Urinary bladder (tissue), 4 donors: ENCODE measurements at places on chromosomes 3 and 15.
A peak's percentile ranks its signal among the peaks of the same experiment; 100 is the strongest.

- no peak for DNase-seq
Observed at GRCh38 chr3:29906906-29907305, 626.0 kb downstream of the RBMS3 start.

GRCh38 chr3:141275032-141275422 lies 43.4 kb downstream of the PXYLP1 start:
- no peak for DNase-seq

DNA sequence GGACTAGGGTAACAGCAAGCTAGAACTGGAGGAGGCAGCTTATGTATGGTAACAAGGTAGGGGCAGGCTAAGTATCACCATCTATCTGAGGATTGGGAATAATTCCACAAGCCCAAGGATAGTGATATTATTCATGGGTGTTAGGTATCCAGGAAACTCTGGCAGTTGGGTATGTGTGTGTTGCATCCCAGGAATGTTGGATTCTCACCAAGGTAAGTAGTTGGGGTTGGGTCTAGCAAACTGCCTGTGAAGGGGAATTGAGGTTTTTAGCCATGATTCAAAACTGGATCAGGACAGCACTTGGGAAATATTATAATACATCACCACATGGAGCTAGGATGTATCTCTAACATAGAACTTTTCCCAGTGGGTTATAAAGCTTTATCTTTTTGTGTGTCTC lies 626.4 kb upstream of the GOLIM4 start:
- no peak for DNase-seq

DNA sequence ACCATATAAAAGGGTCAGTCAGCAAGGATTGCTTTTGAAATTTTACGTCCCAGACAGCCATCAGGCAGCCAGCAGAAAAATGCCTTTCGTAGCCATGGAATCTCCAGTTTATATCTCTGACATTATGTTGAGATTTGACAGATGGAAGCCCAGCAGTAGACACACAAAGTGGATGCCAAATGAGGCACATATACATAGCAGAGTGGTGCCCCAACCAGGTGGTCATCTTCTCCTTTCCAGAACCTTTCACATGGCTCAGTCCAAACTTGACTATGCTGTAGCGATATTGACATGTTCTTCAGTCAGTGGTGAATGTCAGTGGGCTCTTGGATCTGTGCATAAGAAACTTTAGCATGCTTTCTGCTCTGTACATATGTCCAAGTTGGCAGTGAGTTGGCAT lies 123.3 kb upstream of the GBE1 start:
- DNase-seq, result no peak

GRCh38 chr3:132554437-132554836 lies 42.6 kb upstream of the ACKR4 start:
- DNase-seq, result no peak

DNA sequence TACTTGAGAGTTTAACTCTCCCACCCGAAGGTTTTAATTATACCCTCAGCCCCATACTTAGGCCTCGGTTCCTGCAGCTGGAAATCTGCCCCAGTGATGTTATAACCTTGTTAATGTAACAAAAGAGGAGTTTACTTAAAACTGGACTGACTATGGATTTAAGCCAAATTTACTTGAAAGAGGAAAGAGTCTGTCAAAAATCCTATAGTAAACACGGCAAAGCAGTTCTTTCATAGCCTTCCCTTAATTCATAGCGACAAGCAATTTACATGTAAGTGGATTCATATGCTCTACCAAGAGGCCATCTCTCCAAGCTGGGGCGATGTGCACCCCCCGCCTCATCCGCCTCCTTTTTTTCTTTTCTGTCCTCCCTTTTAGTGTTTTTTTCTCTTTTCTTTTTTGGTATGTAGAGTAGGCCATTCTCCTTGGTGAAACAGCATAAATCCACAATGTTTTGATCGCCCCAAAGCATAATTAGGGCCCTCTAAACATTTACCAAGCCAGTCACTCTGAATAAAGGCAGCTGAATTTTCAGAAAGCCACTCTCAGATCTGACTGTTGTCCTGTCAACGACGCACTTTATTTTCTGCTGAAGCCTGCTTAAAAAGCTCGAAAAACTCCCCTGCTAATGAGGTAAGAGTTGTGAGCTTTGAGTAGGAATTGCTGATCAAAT lies 373.1 kb upstream of the WNT5A start:
- DNase-seq, result peak; percentile 43

DNA sequence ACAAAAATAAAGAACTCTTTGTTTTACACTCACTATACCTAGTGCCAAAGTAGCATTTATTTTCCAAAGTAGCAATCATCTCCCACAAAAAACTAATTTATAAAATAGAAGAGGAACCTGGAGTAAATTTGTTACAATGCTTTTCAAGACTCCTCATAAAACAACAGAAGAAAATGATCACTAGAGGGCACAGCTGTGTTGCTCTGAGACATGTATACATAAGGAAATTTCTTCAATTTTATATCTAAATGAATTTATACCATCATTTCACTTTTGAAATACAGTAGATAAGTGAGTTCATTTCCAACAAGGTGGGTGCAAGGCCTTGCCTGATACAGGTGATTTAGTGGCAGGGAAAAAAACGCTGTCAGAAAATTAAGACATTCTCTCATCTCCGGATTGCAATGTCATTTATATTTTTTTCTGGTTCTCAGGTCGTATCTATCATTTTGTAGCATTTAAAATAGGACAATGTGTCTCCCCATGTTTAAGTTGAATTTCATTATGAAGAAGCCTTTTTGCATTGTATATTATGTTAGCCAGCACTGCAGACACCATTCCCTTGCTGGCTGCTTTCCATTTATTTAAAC lies 25.3 kb upstream of the ARHGEF26 start:
- peak; percentile 20 for DNase-seq

GRCh38 chr3:48034000-48034516 lies 17.8 kb upstream of the MAP4 start:
- DNase-seq, result no peak

- DNase-seq, result no peak
Observed at GRCh38 chr15:93497291-93497690, 408.3 kb upstream of the RGMA start.

DNA sequence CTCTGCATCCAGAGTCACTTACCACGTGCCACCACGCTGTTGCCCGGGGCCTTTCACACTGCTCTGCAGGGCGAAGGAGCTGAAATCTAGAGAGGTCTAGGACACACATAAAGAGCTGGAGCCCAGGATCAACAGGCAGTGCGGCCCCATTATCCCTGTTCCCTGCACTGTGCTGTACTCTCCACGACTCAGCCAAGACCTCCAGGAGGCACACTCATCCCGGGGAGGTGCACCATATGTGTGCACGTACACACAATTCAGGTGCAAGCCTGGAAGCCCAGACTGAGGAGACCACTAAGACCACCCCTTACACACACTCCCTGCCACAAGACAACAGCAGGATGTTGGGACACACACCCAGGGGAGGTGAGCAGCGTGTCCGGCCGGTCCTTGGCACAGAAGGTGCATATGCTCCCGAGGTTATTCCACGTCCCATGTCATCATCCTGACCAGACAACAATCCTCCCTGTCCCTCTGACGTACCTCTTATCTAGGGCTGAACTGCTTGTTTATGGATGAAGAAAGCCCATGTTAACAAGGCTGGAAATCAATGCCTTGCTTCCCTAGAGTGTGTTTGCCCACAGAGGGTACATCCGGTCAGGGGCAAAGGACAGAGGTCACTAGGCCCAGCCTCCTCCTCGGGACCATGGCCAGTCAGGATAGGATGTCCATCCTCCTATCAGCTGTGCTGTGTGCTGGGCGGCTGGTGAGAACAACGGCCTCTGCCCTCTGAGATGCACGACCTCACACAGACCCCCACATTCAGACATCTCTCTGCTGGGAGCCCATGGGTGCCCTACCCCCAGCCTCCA lies 16.1 kb downstream of the KLF15 start:
- DNase-seq, result no peak

DNA sequence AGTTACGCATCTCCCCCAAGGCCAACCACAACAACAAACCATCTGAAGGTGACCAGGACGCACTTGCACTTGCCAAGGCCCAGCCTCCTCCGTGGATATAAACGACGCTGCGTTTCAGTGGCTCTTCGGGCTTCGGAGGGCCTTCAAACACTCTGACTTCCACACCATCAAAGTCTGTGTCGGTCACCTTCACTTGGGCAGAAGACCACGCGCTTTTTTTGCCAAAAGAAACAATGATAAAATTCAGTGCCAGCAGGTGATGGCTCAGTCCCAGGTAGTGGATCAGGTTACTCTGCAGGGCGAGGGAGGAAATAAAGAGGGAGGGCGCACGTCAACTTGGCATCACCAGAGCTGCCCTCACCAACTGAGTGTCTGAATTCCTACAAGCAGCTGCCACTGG lies 63.0 kb downstream of the NCEH1 start:
- no peak for DNase-seq

DNA sequence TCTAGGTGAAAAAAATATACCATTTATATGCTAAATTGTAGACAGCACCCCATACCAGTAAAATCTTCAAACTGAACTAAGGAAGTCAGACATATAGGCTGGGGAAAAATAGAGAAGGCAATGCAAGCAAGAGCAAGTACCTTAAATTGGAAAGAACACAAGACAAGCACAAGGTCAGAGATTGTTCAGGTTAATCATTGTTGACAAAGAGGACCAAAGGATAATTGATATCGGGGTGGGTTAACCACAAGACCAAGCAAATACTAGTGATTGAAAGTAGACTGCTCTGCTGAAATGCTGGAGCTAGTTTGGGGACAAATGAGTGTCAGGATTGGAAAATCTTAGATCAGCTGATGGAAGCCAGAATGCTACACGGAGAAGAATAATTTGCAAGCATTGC lies 499.8 kb downstream of the ROBO2 start:
- no peak for DNase-seq

DNA sequence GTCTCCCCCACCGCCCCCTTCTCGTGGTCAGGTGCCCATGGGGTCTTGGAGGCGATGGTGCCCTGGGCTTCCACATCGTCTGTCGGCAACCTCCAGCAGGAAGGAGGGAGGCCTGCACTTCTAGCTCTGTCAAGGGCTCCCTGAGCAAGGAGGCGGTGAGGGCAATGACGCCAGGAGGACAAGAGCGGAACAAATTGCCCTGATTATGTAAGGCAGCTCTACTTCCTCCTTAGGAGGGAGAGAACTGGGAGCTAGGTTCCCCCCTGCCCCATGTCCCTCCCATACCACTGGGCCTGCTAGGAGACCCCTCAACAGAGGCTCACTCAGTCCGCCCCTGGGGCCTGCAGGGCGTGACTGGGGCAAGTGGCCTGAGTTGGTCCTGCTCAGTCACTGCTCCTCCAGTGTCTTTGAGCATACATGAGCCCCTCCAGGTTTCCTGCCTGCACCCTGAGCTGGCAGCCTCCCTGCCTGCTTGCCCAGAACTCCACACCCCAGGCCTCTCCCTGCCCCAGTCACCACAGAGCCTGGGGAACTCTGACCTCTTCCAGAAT lies 56.1 kb downstream of the CACNA2D2 start:
- DNase-seq, result no peak

DNA sequence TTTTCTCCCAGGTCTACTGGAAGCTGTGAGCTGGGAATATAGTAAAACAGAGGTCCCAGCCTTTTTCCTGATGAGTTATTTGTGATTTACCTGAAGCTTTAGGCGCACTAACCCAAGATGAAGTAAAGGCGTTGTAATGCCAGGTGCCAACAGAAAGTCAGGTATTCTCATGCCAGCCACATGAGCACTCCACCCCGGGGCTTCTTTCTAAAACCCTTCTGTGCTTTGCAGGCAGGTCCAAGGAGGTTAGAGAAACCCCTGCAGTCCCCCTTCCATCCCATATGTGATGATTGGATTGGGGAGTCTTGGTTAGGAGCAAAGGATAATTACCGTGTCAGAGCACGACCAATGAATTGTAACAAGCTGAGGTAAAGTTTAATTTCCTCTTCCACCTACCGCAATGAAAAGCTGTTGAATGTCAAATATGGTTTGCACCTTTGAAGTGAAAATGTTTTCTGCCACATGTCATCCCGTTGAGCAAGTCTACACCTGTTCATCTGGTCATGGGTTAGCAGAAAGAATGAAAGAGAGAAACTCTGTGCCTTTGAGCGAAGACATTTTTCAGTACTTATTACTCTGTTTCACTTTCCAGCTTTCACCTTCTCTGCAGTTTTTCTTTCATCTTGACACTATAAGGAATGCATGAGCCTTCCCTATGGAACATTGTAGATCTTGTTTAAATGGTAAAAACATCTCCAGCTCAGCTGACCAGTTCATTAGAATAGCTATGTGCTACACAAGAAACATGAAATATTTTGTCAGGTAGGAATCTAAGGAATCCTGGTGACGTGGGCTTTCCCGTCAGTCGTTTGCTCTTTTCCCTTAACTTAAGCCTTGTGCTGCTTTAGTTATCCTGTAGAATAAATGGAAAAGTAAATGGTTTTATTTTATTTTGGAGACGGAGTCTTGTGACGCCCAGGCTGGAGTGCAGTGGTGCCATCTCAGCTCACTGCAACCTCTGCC lies 204.6 kb upstream of the IL12A start:
- DNase-seq, result no peak

- no peak for DNase-seq
Observed at GRCh38 chr3:35295906-35296305, 343.4 kb upstream of the ARPP21 start.
